Retina (tissue), 1 donor: ENCODE measurements at places on chromosomes 1 and 21.

GRCh38 chr1:2074944-2075740, 24.9 kb downstream of the PRKCZ start:
- DNase-seq = peak; percentile 52

DNA sequence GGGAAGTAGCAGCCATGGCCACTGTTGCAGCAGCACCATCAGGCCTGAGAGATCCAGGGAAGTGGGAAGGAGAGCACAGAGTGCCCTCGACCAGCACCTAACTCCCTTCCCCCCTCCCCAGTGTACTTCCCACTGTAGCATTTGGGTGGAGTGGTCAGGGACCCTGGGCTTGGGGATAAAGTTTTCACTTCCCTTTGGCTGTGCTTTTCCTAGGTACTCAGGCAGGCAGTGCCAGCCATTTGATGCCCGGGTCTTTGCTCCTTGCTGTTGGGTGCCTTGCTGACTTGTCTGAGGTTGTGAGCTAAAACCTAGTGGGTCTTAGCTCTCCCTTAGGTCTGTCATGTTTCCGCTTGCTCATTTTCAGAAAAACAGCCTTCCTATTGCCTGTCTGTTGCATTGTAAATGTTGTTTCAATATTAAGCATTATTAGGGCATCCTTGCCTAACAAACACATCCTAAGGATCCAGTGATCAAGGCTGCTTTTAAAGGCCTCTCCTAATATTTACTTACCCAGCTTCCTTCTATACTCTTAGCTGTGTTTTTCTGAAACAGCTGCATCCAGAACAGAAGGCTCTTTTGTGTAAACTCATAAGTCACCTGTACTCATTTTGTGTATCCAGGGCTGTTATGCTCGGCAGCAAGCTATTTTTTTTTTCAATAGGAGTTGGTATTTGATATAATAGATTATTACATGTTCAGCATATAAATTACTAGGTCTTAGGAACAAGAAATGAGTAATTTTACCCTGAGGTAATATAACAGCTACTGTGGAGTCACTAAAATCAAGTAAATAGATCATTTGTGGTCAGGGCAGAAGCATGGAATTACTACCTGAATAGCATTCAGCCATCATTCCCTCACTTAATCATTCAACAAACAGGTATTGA, 418.6 kb upstream of the PROX1 start:
- DNase-seq = no peak

GRCh38 chr1:109137958-109138357, 24.0 kb downstream of the ELAPOR1 start:
- DNase-seq = no peak

DNA sequence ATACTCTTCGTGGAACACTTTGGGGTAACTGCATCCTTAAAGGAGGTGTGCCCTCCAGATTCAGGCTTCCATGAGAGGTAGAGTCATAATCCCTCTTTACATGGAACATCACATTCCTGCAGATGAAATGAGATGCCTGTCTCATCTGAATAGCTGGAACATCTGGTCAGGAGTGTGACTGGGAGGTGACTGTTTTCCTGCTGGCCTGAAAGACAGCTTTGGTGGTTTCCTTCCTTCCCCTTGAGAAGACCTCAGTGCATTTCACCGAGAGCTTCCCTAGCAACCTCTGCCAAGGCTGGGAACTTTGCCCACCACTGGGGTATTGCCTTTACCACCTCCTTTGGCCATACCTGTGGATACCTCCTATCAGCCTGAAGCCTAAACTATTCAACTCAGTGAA, 46.7 kb upstream of the GUCA2A start:
- no peak for DNase-seq

GRCh38 chr1:231602673-231602984, 24.0 kb upstream of the DISC1 start:
- no peak for DNase-seq

- DNase-seq = no peak
Observed at GRCh38 chr1:80675454-80675853, 1125.3 kb upstream of the ADGRL2 start.

DNA sequence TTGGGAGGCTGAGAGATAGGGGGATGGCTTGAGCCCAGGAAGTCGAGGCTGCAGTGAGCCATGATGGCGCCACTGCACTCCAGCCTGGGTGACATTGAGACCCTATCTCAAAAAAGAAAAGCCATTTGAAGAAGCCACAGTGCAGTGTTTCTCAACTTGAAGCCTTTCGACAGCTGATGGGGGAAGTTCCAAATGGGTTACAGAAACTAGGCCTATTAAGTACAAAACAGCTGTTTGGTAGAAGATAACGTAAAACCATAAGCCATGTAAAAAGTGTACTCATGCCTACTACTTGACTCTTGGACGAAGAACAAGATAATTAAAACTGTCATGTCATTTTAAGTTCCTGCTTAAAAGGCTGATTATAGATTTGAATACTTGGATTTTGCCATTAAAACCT, 16.6 kb downstream of the COPA start:
- DNase-seq = no peak

DNA sequence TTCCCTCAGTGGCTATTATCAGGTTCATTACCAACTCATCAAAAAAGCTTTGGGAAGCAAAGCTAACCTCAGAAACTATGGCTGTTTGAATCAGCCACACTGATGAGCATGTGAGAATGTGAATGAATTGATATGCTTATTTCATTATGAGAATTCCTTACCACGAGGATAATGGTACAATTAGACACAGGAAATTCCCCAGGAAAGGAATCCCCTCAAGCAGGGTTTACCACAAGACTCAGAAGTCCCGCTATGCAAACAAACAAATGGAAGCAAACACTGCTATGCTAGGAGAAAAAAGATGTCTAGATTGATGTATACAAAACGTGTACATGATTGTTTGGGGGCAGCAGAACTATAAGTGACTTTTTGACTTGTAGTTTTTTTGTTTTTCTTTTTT, 205.0 kb downstream of the HMCN1 start:
- DNase-seq = no peak

DNA sequence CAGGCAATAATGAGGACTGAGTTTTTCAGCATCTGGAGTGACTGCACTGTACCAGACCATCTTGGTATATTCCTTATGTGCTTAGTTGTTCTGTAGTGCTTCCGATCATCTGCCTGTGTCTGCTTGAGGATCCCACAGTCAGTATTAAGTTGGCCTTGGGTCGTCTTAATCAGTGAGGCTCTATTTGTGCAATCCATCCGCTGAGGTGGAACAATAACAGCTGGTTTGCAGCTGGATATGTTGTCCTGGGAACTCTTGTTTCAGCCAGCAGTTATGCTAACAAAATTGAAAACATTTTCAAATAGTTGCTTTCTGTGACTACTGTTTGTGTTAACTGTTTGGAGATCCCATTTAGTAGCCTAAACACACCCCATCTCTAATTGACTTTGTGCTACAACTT, 73.7 kb downstream of the LAMC1 start:
- no peak for DNase-seq

GRCh38 chr1:96240438-96240837, 481.1 kb upstream of the PTBP2 start:
- DNase-seq = no peak

DNA sequence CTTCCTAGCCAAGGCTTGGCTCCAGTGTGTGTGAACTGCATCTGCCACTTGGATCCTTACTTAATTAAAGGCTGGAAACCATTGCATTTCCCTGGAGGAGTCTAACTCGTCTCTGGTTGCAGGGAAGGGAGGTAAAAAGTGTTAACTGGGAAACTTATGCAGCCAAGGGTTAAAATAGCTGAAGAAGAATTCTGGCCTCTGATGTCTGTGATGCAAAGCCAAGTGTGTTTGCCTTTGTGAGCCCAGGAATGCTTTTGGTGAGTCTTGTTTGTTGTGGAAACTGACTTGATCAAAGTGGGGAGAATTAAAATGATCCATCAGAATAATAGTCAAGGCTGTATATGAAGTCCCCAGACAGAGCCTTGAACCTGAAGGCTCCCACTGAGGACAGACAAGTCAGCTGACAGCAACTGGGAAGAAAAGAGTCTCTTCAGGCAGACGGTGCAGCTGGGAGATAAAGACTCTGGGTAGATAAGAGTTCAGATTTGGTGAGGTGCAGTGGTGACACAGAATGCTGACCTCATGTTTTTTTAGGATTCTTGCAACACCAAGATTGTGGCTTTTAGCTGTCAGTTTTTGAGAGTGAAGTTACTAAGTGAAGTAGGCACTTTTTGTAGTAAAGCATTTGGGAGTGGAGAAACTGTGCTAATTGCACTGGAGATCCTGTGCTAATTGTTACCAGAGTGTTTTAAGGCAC, 59.5 kb upstream of the WLS start:
- peak; percentile 19 for DNase-seq

DNA sequence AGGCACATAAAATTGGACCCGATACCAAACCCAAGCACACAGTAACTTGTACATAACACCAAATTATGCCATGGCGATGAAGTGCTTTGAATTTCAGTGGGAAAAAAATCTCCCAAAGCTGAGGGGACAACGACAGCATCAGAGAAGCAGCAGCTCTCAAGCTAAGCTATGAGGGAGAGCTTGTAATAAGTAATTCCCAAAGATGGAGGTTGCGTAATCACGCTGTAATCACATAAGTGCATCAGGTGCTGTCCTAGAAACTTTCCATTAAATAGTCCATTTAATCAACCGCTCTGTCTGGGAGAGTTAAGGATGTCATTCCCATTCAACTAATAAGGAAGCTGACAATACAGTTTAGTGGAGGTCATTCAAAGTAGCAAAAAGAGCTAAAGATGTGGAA, 37.6 kb upstream of the KRTAP19-8 start:
- no peak for DNase-seq
